ENCODE measurements at places on chromosomes 13 and 19.

- no peak for DNase-seq
Measured at GRCh38 chr19:48990400-48990799, 2.7 kb downstream of the GYS1 start.

DNA sequence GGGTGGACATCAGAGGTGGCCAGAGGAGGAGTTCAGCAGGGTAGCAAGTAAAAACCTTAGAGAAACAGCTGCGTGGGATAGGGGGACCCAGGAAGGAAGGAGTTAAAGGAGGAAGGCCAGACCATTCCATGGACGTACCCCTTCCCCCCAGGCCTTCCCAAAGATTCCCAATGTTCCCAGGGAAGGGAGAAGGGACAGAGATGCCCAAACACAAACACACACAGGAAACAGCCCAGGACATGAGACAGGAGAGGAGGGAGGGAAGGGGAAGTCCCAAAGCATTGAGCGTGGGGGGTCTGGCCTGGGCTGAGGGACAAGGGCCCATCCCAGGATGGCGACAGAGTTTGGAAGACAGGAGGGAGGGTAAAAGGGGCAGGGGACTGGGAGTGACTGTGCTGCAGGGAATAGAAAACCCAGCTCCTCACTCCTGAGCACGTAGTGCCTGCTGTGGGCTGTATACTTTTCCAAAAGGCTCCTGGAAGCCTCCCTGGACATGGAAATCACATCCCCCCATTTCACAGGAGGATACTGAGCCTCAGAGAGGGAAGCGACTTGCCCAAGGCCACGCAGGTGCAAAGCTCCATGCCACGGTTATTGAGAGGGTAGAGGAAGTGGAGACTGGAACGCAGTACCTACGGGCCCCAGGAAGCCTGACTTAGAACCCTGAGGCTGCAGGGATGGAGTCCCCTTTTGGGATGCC, 1.1 kb downstream of the SYDE1 start:
- no peak for DNase-seq

GRCh38 chr13:106426909-106427308, 108.6 kb downstream of the EFNB2 start:
- DNase-seq, result no peak

- no peak for DNase-seq
Measured at GRCh38 chr13:94123557-94123956, 355.9 kb downstream of the DCT start.

DNA sequence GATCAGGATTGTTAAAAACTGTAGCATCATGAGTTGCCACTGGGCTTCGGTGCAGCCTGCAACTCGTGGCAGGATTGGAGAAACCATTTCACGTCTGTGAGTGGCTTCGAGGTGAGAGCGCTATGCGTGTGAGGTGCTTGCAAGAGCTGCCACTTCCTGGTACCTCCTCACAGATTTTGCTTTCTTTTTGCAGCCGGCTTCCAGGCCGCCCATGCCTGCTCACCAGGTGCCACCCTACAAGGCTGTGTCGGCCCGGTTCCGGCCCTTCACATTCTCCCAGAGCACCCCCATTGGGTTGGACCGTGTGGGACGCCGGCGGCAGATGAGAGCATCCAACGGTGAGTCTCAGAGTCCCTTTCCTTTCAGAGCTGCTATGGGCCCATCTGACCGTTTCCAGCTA, 57.9 kb upstream of the C1QTNF9 start:
- DNase-seq, result no peak

DNA sequence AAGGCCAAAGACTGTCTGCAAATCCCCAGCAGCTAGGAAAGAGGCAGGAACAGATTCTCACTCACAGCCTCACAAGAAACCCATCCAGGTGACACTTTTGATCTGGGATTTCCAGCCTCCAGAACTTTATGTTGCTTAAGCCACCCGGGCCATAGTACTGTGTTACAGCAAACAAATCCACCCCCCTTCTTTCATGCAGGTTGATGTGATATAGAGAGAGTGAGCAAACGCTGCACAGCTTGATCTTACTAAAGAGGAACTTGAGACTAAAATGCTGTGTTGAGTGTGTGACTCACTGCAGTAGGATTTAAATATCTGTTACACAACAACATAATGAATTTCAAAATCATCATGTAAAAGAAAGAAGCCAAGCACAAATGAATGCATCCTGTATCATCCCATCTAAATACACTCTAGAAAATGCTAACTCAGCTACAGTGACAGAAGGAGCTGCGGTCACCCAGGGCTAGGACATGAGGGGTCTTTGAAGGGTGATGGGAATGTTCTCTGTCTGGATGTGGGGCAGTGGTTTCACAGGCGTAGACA, 32.2 kb downstream of the RCBTB2 start:
- no peak for DNase-seq
